ENCODE measurements at places on chromosomes 5 and 9. TPM values are rescaled to one million over a fixed set of nuclear protein-coding genes. Genes with fewer than 3 reads are reported as not detected.

GRCh38 chr9:8374471-8374870 lies 574.9 kb upstream of the DMAC1 start:
- DNase-seq: no peak

DNA sequence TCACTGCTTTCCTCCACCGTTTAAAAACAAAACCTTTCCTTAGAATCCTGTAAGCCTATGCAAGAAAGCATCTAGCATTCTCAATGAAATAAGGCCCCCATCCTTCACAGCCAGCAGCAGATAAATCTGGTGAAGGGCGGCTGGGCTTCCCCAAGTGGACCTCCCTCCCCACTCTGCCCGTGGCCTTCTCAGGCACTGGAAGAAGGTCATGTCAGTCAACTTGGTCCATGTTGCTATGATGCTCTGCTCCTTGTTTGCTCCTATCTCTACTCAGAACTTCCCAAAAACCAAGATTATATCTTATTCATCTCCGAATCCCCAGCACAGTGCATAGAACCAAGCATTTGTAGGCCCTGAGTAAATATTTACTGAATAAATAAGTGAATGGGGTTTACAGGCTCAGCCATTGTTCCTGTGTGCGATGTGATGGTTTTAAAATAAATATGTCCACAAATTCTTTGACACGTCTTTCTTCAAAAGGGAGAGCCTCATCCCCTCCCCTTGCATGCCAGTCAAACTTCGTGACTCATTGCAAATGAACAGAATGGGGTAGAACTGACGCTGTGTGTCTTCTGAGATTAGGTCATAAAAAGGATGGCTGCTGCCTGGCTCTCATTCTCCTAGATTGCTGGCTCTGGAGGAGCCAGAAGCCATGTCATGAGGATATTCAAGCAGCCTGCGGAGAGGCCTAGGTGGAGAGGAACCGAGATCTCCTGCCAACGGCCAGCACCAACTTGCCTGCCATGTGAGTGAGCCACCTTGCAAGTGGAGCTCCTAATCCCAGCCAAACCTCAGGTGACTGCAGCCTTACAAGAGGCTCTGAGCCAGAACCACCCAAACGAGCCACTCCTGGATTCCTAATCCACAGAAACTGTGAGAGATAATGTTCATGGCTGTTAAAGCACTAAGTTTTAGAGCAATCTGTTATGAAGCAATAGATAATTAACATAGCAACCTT lies 70.5 kb downstream of the MED27 start:
- DNase-seq: no peak

DNA sequence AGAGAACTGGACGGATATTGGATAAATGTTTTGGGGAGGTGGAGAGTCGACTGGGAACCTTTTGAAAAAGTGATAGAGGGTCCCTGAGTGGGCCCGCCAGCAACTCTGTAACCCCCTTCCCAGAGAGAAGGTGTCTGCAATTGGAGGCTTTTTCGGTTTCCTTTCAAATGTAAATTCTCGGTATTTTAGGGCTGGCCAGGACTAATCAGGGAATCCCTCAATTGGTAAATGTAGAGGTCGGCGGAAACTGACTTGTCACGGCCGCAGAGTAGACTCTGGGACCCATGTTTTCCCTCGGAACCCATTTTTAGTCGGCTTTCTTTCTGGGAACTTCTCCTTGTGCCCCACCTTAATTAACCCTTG lies 524 bp downstream of the CCNB1 start:
- DNase-seq: no peak

DNA sequence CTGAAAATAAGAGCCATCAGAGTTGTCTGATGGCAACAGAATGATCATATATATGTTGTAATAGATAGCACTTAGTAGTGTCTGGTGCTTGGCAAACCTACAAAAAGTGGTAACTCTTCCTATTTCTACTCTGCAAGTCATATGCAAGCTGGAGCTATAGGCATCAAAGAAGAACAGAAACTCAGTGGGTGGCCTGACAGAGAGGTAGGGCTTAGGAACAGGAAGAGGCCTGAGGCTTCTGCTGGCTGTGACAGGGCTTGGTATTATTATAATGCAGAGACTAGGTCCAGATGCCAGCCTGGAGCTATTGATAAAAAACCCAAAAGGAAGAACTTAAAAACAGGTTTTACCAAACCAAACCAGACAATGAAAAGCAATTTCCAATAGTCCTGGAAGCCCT lies 4.4 kb upstream of the DIAPH1 start:
- DNase-seq: no peak

DNA sequence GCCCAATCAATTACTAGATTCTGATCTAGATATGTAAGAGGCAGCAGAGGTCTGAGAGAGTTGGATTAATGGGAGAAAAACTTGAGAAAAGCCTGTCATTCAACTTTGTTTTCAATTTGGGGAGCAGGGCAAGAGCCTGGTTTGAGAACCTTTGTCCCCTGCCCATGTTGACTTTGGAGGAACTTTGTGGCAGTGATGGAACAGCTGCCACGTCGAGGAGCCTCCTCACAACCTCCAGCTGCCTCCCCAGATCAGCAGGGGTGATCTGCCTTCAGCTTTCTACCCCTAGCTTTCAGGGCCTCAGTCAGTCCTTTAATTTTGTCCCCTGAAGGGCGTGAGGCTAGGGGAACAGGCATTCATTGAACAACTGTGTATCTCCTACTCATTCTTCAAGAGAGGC lies 8.7 kb downstream of the SKP2 start:
- no peak for DNase-seq

DNA sequence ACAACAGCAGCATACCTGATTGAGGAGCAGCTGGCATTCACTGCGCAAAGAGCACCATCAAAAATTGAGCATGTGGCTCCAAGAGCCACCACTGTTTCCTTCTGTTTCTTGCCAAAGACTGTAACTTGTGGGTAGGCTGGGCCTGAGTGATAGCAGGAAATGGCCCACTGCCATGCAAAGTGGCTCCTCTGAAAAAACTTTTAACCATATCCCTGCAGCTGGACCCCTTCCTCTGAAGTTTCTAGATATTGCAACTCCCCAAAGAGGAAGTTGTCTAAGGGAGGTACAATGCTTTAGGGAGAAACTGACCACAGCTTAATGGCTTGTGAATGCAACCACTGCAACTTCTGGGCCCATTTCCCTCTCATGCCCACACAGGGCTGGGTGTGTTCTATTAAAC lies 355.4 kb upstream of the PDE4D start:
- DNase-seq: no peak

DNA sequence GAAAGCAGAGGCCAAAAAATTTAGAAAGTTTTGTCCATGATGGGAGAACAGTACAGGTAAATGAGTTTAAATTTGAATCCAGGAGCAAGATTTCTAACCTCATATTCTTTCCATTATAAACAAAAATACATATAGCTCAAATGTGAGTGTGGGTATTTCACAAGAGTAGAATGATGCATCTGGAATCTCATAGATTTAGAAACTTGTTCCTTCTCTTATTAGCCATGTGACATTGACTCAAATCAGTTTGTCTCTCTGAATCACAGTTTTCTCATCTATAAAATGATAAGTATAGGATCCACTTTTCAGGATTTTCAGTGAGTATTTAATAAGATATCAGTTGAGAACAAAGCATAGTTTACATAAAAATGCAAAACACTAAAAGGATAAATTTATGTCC lies 436.3 kb upstream of the PAPPA start:
- no peak for DNase-seq

- DNase-seq: no peak
These were observed 69.7 kb downstream of the TRIO start for GRCh38 chr5:14212838-14213237.

DNA sequence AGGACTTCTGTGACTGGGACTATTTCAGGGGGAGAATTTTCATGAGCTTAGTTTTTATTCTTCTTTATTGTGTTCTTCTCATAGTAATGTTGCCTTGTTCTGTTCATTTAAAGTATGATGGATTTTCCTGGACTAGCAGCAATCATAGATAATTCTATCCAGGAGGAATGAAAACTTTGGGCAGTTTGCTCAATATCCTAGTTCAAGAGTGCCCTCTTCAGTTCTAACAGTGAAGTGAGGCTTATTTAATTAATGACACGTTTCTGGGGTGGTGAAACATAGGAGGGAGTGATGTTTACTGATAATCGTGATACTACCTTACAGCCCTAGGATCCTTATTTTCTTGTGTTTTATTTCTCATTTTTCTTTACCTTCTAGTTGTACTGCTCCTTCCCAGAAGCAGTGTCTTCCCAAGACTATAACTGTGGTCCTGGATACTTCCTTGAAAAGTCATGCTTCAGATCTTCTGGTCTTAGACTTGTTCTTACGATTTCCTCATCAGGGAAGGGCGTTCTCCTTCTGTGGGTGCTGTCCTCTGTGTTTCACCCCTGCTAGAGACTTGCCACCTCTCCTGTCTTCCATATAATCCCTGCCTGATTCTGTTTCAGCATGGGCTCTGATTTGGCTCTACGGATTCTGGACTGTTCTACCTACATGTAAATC lies 57.4 kb downstream of the CFAP95 start:
- DNase-seq: no peak

DNA sequence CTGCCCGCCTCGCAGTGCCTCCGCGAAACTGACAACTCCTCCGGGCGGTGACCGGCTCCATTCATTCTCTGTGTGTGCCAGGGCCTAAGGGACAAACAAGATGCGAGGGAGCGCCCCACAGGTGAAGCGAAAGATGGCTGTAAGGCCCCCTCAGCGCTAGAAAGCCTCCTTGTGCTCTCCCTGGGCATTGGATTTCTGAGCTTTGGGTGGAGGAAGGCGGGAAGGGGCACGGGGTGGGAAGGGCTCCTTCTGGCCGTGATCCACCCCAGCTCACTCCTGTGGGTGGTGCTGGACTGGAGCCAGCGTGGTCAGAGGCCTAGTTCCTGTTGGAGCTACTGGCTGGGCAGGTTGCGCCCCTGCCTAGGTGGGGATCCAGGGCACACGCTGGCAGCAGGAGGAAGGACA lies 943 bp downstream of the GALNT12 start:
- DNase-seq: no peak

DNA sequence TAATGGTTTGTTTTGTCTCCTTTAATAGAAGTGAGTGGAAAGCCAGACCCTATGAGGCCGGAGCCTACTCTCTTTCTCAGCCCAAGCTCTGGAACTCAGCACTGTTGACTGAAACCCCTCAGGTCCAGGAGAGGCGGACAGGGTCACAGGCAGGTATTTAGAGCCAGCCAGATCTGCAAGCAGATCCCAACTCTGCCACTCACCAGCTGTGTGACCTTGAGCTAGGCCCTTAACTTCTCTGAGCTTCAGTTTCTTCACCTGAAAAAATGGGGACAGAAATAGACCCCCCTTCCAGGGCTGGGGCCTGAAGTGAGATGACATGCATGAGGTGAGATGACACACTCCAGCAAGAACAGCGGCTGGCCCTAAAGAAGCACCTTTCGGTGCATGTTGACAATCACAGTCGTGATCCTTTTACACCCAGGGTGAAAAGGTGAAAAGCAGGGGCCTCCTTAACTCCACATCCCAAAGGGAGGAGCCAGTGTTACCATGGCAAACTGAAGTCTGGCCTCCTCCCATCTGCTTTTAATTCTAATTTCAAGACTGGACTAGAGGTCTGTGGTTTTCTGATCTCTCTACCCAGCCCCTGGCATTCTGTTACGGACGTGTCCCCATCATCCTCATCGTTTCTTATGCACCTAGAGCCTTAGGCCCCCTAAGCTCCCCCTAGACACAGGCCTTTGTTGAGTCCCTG lies 27.2 kb downstream of the MORN5 start:
- no peak for DNase-seq

GRCh38 chr5:116135344-116135743 lies 50.5 kb downstream of the COMMD10 start:
- no peak for DNase-seq

DNA sequence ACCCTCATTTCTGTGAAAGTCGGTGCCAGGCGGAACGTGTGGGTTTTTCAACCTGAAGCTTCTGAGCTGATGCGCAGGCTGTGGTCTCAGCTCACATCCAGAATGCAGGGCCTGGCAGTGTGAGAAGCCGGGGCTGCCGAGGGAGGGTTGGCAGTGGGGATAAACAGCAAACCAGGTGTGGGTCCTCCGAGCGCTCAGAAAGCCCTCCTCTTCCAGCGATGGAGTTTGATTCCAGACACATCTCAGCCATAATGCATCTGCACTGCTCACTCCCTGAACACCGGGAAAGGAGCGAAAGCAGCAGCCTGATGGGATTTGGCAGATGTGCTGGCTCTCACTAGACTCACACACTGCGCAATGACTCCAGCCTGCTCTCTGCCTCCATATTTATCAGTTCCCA lies 280.1 kb downstream of the HSPA4 start:
- DNase-seq: no peak

- DNase-seq: no peak
These were observed 120.3 kb downstream of the NREP start for GRCh38 chr5:111636736-111637135.

- DNase-seq: no peak
These were observed 25.9 kb upstream of the SELENOP start for GRCh38 chr5:42837601-42838000.

DNA sequence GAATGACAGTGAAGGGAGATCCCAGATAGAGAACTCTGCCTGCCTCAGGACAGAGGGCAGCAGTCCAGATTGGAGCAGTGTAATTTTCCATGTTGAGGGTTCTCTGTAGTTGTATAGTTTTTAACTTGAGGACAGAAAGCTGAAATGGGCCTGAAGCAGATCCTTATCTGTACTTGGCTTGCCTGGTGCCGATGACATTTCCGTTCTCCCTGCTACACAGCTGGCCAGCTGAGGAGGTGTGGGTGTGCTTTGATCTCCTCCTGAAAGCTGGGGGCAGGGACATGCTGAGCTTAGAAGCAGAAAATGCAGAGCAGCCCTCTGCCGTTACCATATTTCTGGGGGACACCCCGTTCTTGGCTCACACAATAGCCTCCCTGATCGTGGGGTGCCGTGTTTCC lies 10.5 kb downstream of the GLRX start:
- no peak for DNase-seq

- DNase-seq: no peak
These were observed 24.4 kb upstream of the TRIO start for GRCh38 chr5:14118551-14119320.

MARVELD2 gene
- 10.6 TPM for total RNA-seq

HMGXB3 gene
- total RNA-seq: 58.6 TPM

TRIP13 gene
- 8.5 TPM for total RNA-seq

RANBP3L gene
- 0.46 TPM for total RNA-seq

LCN9 gene
- 4.8 TPM for total RNA-seq

TMEFF1 gene
- 14.8 TPM for total RNA-seq

CNTFR gene
- 7.4 TPM for total RNA-seq
